GM04504 (cell line): ENCODE measurements at places on chromosomes 3 and 15.

DNA sequence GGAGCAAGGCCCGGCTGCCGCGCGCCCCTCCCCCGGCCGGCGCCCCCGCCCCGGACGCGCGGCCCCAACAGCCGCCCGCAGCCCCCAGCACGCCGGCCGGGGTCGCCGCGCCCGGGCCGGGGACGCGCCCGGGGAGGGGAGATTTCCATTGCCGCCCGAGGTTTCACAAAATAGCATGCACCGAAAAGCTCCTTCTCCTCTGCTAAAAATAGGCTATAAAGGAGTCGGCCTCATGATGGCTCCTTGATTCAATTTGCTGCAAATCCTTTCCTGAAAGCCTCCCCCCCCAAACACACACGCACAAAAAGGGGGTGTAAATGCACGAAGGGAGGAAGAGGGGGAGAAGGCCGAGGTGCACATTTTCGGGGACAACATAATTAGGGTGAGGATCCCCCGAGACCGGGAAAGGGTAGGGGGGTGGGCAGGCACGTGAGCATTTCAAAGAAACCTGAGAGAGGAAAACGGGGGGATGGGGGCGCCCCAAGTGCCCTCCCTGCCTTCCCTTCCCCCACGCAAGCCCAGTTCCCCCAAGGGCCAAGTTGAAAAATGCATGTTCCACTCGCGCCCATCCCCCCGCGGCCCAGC is 734 bp downstream of the TBL1XR1 start:
- no peak for DNase-seq

GRCh38 chr3:22380253-22380652 is 629.2 kb upstream of the ZNF385D start:
- DNase-seq: no peak

GRCh38 chr3:169964176-169964575 is 2.4 kb upstream of the SEC62 start:
- DNase-seq: no peak

DNA sequence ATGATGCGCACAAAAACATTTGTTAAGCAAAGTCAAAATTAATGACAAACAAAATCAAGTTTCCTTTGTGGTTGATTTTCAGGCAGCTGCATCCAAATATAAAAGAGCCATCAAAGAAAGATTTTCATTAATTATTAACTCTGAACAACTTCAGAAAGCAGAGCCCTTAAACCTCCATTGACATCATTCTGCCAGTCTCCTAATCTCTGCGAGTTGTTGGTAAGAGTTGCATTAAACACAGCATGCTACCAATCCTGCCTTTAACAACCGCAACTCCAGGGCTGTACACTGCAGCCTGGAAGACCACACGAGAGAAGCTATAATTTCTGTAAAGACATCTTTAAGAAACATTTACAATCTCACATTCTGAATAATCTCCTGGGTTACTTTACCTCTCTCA is 204.6 kb downstream of the NR2F2 start:
- DNase-seq: no peak

GRCh38 chr3:14806641-14807263 is 12.0 kb upstream of the FGD5 start:
- DNase-seq: no peak

DNA sequence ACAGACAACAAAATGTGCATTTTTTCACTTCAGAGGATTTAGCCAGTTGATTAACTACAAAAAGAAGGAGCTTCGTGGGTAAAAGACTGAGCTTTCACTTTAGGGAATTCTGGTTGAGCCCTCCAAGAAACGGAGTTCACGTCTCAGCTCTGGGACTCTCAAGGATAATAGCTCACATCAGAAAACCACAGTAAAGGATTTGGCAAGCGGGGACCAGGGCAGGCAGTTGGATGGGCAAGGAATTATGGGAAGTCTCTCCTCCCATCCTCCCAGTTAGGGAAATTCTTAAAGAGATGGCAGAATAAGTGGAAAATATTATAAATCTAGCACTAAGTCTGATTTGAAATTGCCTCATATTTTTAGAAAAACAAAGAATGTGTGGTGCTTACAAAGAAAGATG is 188.3 kb upstream of the EOMES start:
- peak; percentile 3 for DNase-seq

- no peak for DNase-seq
Measured at GRCh38 chr15:98150084-98150483, 189.6 kb downstream of the ARRDC4 start.

DNA sequence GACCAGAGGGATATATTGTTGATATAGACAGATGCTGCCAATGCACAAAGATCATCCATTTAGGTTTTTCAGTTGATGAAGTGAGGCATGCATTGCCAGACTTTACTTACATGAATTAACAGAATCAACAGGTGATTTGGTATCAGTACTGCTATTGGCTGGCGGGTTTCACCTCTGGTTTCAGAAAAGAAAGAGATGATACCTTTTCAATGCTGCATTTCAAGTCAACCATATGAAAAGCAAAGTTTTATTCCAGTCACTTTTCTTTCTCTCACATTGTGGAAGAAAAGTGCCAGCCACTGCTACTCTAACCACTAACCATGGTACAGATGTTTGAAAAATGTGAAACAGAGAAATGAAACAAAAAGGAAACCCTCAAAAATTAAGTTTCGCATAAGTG is 289.1 kb downstream of the TIGIT start:
- no peak for DNase-seq

- no peak for DNase-seq
Measured at GRCh38 chr15:68734881-68735280, 85.8 kb downstream of the ANP32A start.

GRCh38 chr3:38824349-38824748 is 8.3 kb upstream of the SCN10A start:
- DNase-seq: no peak

GRCh38 chr3:146343551-146343950 is 92.6 kb upstream of the PLSCR4 start:
- no peak for DNase-seq

- DNase-seq: no peak
Measured at GRCh38 chr3:55796533-55796932, 309.4 kb upstream of the WNT5A start.

DNA sequence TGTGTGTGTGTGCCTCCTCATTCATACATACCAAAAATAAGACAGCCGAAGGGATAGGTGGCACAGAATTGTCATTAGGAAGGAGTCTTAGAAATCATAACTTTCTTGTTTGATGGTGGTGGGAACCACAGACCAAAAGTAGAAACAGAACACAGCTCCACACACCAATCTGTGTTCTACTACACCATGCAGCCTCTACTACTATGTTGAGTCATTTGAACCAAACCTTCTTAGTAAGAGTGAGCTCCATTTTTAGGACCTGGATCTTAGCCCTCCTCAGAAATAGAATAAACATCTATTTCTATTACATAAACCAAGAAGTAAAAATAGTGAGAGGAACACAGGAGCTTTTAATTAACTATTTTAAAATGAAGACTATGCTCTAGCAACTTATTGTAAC is 27.9 kb upstream of the PLCH1 start:
- DNase-seq: no peak

DNA sequence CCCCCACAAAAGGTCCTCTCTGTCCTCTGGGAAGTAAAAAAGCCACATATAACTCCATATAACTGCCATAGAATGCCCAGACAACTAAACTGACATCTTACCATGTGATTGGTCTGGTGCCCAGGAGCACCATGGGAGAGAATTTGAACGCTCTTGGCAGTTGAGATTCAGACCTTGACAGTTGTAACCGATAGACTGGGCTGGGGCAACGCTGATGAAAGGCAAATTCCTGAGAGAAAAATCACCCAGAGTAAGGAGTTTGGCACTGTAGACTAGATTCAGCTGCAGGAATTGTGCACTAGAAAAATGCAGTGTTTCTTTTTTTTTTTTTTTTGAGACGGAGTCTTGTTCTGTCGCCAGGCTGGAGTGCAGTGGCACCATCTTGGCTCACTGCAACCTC is 240.5 kb downstream of the SOX2 start:
- DNase-seq: no peak

DNA sequence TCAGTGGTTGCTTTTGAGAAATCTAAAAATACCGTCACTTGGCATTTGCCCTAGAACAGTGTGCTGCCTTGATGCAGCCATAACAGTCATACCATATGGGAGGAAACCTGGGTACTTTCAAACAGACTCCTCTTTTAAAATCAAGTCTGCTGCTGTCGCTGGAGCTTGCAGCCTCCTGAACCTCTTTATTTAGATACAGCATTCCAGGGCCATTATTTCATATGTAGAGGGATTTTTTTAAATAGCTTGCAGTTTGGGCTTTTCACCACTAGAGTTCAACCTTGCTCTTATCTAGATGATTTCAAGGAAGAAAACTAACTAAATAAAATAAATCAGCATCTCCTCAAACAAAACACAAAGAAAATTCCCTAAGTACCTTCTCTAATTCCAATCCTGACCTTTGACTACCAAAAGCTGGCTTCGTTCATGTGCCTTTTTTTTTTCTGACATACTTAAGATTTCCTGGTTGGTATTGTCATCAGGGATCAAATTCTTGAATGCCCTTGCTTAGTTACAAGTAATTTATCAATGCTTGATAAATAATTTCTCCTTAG is 111.6 kb downstream of the KBTBD8 start:
- DNase-seq: peak; percentile 30

DNA sequence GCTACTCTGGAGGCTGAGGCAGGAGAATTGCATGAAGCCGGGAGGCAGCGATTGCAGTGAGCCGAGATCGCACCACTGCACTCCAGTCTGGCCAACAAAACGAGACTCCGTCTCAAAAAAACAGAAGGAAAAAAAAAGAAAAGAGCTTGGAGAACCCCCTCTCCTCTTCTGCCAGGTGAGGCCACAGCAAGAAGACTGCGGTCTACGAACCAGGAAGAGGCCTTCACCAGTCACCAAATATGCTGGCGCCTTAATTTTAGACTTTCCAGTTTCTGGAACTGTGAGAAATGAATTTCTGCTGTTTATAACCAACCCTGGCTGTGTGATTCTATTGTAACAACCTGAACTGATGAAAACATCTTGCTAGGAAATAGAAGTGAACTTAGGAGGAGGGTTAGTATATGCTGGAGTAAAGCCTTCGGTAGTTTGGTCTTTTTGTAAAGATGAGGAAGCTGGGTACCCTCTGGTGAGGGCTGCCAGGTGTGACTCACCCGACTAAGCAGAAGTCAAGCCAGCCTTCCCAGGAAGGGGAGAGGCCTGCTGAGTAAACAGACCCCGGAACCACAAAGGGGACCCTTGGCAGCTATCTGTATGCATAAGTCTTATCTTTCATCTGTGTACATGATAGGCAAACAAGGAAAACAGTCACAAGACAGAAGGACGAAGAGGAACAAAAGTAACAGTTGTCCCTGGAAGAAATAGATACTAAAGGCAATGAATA is 78.7 kb downstream of the KLF13 start:
- DNase-seq: no peak

DNA sequence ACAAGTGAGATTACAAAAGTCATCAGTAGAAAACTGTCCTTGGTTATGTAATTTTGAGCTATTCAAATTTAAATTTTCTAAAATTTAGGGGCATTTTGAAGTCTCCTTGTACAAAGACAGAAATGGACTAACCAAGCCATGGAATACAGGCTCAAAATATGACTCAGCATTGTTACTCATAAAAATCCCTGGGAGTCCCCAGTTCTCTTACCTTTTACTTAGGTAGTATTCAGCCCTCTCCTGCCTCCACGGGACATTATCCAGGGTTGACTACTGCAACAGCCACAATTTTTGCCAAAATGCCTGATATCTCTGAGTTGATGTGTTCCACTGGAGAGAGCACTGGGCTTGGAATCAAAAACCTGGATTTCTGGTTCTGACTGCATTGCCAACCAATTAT is 25.0 kb downstream of the CLDN18 start:
- DNase-seq: no peak

DNA sequence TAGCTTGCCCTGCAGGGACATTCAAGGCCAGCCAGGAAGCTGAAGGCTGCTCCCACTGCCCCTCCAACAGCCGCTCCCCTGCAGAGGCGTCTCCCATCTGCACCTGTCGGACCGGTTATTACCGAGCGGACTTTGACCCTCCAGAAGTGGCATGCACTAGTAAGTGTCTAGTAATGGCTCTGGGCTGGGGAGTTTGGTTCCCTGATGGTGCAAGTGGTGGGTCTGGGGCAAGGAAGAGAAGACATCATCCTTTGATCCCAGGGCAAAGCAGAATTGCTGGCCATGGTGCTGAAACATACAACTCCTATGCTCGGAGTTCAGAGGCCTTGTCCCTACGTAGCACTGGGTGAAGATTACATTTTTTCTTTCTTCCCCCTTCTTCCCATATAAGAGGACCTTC is 311.4 kb downstream of the EPHB1 start:
- peak; percentile 15 for DNase-seq

DNA sequence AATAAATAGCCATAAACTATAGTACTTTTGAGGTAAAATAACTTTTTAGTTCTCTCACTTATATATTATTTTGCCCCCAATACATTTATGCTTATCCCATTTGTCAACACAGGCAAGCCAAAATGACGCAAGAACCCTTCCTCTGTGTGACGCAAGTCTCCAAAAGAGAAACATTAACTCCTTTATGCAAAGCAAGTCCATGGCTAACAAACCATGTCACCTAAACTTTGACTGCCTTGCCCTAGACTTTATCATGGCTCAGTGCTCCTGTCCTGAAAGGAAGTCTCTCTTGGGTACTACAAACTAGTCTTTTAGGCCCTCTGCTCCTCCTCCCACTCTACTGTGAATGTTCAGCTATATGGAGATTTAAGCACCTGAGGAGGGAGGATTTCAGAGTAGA is 230.5 kb downstream of the UNC13C start:
- DNase-seq: no peak

- DNase-seq: no peak
Measured at GRCh38 chr15:40639677-40640076, 45.6 kb downstream of the KNL1 start.

- no peak for DNase-seq
Measured at GRCh38 chr15:39447346-39447745, 133.5 kb upstream of the THBS1 start.

DNA sequence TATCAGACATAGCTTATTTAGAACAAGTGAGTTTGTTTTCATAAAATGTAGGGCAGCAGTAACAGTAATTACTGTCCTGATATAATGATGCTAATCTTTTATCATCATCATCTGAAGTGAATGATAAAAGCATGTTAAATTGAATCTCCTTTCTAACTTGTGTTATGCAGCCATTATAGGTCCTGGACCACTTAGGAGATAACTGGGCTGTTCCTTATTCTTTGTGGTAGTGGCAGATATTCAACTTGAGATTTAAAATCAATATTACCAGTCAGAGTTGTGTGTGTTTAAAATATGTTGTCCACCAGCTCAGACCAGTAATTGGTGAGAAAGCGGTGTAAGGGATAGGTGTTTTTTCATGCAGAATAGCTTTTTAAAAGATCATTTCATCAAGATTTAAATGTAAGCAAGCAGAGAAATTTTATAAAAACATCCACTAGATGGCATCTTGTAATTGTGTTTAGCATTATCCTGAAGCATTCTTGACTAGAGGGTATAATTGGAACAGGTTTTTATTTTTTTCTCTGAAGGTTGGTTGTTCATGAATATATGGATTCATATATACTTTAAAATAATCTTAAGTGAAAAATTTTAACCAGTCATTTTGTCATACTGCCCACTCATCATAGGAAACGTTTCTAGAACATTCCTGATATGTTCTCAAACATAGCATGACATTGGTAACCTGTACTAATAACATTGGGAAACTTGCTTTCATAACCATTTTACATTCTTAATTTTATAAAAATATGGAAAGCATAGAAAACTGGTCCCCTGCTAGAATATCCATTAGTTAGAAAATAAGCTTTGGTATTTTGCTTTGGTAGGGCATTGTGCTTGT is 153.9 kb downstream of the BBX start:
- DNase-seq: no peak
